A673 (cell line): ENCODE measurements at places on chromosomes 7 and 10.
A peak's percentile ranks its signal among the peaks of the same experiment; 100 is the strongest.

GRCh38 chr10:5538892-5539651 lies 14.3 kb downstream of the CALML3 start:
- H3K27me3 ChIP-seq: no peaks in the 10 kb centered on the region
- H3K36me3 ChIP-seq: no peaks in the 10 kb centered on the region
- H3K4me3 ChIP-seq: no peak overlapping the region
- no peaks in the 10 kb centered on the region for H3K4me1 ChIP-seq

DNA sequence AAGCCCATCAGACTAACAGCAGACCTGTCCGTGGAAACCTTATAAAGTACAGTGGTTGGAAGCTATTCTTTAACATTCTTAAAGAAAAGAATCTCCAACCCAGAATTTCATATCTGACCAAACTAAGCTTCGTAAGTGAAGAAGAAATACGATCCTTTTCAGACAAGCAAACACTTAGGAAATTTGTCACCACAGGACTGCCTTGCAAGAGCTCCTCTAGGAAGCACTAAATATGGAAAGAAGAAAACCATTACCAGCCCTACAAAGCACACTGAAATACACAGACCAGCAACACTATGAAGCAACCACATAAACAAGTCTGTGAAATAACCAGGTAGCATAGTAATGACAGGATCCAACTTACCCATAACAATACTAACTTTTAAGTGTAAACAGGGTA lies 177.7 kb upstream of the PRSS1 start:
- H3K4me3 ChIP-seq: no peak overlapping the region
- H3K4me1 ChIP-seq: no peaks in the 10 kb centered on the region
- H3K27me3 ChIP-seq: peaks cover 10% of the 10 kb centered on the region
- DNase-seq: no peak
- H3K36me3 ChIP-seq: no peaks in the 10 kb centered on the region
- H3K27ac ChIP-seq: no peak overlapping the region

DNA sequence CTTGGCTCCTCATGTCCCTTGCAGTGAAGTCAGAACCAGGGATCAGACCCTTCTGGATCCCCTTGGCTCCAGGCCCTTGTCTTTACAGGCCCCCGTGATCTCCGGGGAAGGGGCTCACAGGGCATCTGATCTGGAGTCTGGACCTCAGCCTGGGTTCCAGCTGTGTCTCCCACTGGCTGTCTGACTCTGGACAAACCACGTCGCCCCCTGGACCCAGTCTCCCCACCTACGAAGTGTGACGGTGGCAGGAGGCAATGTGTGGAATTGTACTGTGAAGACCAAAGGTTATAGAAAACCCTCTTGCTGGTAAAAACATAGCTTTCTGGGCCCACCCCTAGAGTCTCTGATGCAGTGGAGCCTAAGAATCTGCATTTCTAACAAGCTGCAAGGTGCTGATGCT lies 15.5 kb upstream of the C10orf71 start:
- H3K4me1 ChIP-seq: no peaks in the 10 kb centered on the region
- H3K4me3 ChIP-seq: no peak overlapping the region
- H3K36me3 ChIP-seq: no peaks in the 10 kb centered on the region
- no peak for DNase-seq
- H3K27me3 ChIP-seq: peaks cover 4% of the 10 kb centered on the region

DNA sequence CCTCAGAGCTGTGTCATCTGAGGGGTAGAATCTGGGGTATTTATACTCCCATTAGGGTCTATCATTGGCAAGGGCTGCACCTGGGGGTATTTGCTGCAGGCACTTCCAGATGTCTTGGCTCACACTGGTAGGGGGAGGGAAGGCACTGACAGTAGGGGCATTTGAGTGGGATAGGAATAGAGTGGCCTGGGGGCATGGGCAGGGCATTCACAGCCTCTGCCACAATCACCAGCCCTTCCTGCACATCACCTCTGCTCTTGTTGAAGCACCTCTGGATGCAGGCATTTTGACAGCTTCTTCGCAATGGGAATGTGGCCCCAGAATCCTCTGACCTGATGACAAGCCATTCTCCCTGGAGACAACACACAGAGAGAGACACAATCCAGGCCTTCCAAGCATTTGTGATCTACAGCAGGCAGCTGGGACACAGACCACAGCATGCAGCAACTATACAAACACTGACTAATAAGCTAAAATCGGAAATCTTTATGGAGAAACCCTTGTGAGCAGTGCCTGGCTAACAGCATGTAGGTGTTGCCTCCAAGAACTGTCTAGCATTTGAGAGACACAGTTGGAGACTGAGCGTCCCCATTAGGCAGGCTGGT lies 178.5 kb downstream of the KCNMA1 start:
- no peak overlapping the region for H3K27ac ChIP-seq
- peaks cover 8% of the 10 kb centered on the region for H3K27me3 ChIP-seq
- H3K36me3 ChIP-seq: no peaks in the 10 kb centered on the region
- no peak overlapping the region for H3K4me3 ChIP-seq
- H3K4me1 ChIP-seq: no peaks in the 10 kb centered on the region
- DNase-seq: no peak

DNA sequence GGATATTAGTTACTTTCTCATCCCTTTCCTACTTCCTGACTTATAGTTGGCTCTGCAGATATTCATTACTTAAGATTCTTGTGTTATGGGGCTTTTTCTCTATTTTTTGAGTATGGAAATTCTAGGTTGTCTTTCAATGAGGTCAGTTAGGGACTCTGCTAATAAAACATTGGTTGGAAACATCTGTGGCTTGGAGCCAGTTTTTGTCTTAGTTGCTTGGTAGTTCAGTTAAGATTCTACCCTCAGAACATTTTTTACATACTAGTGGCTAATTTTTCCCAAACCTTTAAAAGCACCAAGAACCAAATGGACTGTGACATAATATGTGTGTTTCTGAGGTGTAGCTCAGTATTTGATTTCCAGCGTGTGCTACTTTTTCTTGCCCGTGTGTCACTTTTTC lies 305.6 kb upstream of the FZD1 start:
- H3K4me1 ChIP-seq: peaks cover 53% of the 10 kb centered on the region
- H3K36me3 ChIP-seq: peaks cover 7% of the 10 kb centered on the region
- peak overlapping the region; percentile 70 for H3K27ac ChIP-seq
- H3K27me3 ChIP-seq: no peaks in the 10 kb centered on the region
- no peak overlapping the region for H3K4me3 ChIP-seq

DNA sequence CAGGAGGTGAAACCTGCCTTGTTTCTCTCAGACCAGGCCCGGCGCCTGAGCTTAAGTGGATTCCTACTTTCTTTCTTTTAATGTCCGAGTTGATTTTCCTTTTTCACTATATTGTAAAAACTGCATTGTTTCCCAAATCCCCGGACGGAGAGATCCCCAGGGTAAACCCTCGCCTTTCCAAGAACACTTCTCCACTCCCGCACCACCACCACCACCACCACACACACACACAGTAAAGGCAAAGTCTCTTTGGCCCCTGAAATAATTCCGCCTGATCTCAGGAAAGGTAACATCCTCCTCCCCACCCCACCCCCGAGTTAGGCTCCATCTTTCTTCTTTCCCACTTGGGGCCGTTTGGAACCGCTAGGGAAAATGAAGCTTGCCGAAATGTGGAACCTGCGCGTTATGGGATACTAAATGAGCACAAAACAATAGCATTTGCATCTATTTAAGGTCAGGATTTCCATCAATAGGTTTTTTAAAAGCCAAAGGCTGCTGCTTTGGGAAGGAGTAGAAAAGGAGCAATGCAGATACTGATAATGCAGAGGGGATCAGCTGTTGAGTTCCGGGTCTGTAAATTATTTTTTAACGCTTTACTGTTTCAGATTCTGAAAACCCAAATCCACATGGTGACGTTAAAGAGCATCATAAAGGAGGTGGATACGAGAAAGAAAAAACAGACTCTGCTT lies 2.5 kb downstream of the HPSE2 start:
- H3K36me3 ChIP-seq: no peaks in the 10 kb centered on the region
- no peak overlapping the region for H3K4me3 ChIP-seq
- no peak for DNase-seq
- peaks cover 99% of the 10 kb centered on the region for H3K27me3 ChIP-seq
- H3K27ac ChIP-seq: no peak overlapping the region

DNA sequence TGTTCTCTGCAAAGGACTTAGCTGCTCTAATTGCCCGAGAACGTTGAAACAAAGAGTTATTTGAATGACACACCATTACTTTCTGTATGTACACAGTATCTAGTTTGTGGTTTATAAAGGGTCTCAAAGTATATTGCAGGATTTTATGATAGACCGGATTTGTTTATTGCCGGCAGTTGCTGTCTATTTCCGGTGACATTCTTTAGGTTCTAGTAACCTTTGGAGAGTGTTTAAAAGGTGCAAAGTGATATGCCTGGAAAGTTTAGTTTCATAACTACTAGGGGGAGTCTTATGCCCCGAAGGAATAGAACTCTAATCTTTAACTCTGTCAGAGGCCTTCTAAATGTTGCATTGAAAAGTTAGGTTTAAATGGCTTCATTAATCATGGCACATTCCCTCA lies 63.8 kb downstream of the PAPSS2 start:
- no peaks in the 10 kb centered on the region for H3K36me3 ChIP-seq
- H3K4me1 ChIP-seq: no peaks in the 10 kb centered on the region
- H3K4me3 ChIP-seq: no peak overlapping the region
- no peaks in the 10 kb centered on the region for H3K27me3 ChIP-seq
- H3K27ac ChIP-seq: no peak overlapping the region

DNA sequence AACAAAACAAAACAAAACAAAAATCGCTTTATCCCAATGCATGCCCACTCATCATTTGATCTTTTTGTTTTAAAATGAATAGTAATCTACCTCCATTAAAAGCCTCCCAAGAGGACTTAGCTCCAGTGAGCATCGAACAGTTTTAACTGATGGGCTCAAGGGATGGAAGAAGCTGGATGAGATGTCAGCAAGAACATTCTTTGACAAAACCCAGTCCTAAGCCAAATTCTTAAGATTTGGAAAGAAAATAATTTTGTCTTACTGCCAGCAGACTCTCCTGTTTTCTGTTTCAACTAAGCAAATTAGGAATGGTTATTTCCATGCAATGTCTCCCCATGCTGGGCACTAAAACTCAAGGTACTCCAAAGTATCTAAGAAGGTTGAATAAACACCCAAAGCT lies 127.3 kb downstream of the RNLS start:
- H3K36me3 ChIP-seq: no peaks in the 10 kb centered on the region
- H3K27me3 ChIP-seq: no peaks in the 10 kb centered on the region
- H3K4me1 ChIP-seq: no peaks in the 10 kb centered on the region

DNA sequence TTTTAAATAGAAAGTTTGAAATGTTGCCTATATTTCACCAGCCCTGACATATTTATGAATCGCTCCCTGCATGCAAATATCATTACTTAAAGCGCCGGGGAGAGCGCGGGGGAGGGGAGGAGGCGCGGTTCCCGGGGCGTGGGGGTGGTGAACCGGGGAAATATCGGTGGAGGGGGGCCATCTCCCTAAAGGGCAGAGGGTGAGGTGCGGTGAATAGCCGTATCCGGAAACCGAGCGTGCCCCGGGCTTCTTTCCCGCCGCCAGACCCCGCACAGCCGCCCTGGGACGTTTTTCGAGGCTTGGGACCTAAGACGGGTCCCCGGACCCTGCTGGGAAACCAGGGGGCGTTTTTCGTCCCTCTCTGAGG lies 6.9 kb upstream of the ZNF503 start:
- DNase-seq: no peak
- H3K4me3 ChIP-seq: peak overlapping the region; percentile 3
- peaks cover 93% of the 10 kb centered on the region for H3K27me3 ChIP-seq
- H3K36me3 ChIP-seq: no peaks in the 10 kb centered on the region

- H3K4me3 ChIP-seq: no peak overlapping the region
- no peaks in the 10 kb centered on the region for H3K4me1 ChIP-seq
- no peaks in the 10 kb centered on the region for H3K27me3 ChIP-seq
- no peak overlapping the region for H3K27ac ChIP-seq
Measured at GRCh38 chr7:10205696-10206095, 768.0 kb upstream of the PHF14 start.

- peaks cover 6% of the 10 kb centered on the region for H3K4me1 ChIP-seq
- H3K27ac ChIP-seq: no peak overlapping the region
- no peaks in the 10 kb centered on the region for H3K27me3 ChIP-seq
Measured at GRCh38 chr7:93957767-93958166, 36.2 kb downstream of the GNG11 start.

GRCh38 chr10:105063796-105064195 lies 422.7 kb downstream of the SORCS3 start:
- H3K27me3 ChIP-seq: peaks cover 58% of the 10 kb centered on the region
- H3K4me3 ChIP-seq: no peak overlapping the region
- no peaks in the 10 kb centered on the region for H3K36me3 ChIP-seq
- H3K27ac ChIP-seq: no peak overlapping the region
- H3K4me1 ChIP-seq: no peaks in the 10 kb centered on the region
- peak; percentile 71 for DNase-seq

GRCh38 chr7:38311329-38311937 lies 38.0 kb upstream of the TARP start:
- DNase-seq: no peak
- H3K27me3 ChIP-seq: no peaks in the 10 kb centered on the region
- peaks cover 31% of the 10 kb centered on the region for H3K4me1 ChIP-seq
- H3K27ac ChIP-seq: no peak overlapping the region

- H3K4me1 ChIP-seq: no peaks in the 10 kb centered on the region
- H3K27ac ChIP-seq: no peak overlapping the region
- no peak overlapping the region for H3K4me3 ChIP-seq
Measured at GRCh38 chr7:98970016-98970615, 91.8 kb downstream of the TRRAP start.

DNA sequence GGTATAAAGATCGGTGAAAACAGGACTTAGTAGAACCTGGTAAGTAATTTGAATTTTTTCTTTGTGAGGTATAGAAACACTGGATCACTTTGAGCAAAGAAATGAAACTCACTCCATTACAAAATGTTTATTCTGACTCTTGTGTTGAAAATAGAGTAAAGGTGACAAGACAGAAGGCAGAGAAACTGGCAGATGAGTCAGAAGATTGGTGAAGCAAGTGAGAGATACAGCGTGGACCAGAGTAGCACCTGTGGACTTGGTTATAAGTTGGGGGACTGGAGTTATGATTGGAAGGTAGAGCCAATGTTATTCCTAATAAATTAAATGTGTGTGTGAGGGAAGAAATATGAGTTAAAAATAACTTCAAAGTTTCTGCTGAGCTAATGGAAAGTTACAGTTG lies 620.9 kb downstream of the ZWINT start:
- H3K4me1 ChIP-seq: no peaks in the 10 kb centered on the region
- H3K36me3 ChIP-seq: no peaks in the 10 kb centered on the region
- no peaks in the 10 kb centered on the region for H3K27me3 ChIP-seq

DNA sequence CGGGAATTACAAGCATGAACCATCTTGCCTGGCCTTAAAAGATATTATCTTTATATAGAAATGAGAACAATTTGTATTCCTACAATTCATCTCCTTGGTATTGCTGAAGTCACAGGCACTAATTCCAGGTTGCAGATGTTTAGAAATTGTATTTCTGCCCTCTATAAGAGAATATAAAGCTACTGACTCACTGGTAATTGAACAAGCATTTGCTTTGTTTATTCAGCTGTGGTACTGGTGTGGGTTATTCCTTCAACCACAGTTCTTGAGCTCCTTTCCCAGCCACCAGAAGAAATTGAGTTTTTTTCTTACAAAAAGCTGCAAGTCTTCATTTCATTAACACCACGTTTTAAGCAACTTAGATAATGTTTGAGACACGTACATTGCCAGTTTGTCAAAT lies 29.0 kb upstream of the MPP7 start:
- H3K4me3 ChIP-seq: no peak overlapping the region
- peaks cover 3% of the 10 kb centered on the region for H3K4me1 ChIP-seq

GRCh38 chr10:103175580-103176285 lies 17.3 kb downstream of the NT5C2 start:
- H3K4me1 ChIP-seq: no peaks in the 10 kb centered on the region
- no peaks in the 10 kb centered on the region for H3K27me3 ChIP-seq
- no peak overlapping the region for H3K4me3 ChIP-seq
- H3K27ac ChIP-seq: no peak overlapping the region
- no peak for DNase-seq
